ENCODE measurements at places on chromosomes 6 and 20.

GRCh38 chr6:4665489-4666417, 110.5 kb upstream of the CDYL start:
- no peak for DNase-seq

DNA sequence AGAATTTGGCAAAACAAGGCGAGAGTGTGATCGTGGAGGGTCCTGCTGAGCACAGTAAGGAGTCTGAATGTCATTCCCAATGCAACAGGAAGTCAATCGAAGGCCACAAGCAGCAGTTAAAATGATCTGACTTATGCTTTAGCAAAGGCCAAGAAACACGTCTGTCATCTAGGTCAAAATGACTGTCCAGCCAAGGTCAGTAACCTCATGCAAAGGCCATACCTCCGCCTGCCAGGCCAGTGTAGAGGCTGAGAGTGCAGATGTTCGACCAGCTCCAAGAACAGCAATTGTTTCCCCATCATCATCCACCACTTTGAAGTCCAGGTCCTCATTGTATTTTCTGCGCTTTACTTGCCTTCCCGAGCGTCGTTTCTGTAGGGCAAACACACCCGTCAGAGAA, 105.6 kb downstream of the CHD6 start:
- no peak for DNase-seq

DNA sequence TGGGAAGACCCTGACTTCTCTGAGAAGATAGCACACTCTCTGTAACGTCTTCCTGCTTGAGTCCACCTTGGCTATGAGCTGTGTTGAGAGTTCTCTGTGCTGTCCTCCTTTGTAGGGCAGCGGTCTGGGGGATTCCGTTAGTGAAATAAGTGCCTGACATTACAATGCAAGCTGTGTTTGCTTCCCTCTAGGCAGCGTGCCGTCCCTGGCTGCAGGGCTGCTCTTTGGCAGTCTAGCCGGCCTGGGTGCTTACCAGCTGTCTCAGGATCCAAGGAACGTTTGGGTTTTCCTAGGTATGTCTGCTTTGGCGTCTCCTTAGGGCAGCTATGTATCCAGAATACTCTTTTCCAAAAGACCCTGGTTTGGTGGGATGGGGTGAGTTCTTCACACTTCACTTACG, 2.8 kb downstream of the TMEM14C start:
- no peak for DNase-seq

DNA sequence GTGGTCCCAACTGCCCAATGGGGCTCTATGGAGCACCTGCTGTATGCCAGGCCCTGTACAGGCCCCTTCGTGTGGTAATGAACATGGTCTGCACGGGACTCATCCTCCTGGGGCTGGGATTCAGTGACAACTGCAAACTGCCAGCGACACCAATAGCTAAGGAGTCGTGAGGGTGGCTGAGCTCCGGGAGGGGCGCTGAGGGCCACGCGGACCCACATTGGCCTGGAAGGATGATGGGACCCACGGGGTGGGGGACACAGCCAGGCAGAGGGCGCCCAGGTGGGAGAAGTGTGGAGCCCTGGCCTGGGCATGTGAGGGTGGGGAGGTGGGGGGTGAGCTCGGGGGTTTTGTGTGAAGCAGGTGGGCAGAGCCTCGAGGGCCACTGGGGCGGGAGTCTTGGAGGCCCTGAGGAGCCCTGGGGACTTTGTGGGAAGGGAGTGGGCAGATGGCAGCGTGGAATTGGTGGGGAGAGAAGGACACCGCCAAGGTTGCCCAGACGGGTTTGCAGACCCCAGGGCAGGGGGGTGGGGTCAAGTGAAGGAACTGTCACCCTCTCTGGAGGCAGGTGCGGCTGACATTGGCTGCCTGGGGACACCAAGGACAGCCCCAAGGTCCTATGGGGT, 22.5 kb downstream of the GATA5 start:
- DNase-seq, result no peak

DNA sequence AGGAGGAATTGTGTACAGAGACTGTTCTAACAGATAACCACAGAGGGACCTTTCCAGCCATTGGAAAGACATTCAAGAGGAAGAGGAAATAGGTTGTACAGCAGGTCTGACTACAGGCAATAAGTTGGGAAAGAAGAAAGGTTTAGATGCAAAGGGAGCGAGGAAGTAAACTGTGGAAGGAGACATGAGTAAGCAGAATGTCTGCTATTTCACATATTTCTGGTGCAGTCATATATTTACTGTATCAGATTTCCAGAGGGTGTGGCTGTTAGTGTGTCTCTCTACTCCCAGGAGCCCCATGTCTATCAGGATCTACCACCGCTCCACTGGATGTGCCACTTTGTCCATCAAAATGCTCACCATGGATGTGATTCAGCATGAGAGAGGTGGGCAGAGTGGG, 25.9 kb downstream of the MRS2 start:
- no peak for DNase-seq

DNA sequence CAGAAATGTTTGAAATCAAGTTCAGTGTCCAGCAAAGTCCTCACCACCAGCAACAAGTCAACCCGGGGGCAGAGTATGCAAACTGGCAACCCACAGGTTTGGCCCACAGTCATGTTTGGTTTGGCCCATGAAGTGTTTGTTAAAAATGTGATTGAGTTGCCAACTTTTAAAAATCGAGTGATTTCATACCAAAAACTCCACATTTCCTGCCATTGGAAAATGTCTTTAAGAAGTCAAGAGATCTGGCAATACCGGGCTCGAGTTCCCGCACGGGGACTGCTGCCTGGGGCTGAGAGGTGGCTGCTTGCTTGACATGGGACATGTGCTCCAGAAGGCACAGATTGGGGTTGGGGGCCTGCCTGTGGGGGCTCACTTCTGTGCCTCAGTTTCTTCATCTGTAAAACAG, 36.1 kb downstream of the PREX1 start:
- DNase-seq, result no peak

GRCh38 chr20:3738111-3739053, 5.9 kb downstream of the HSPA12B start:
- DNase-seq, result no peak

GRCh38 chr6:9399916-9400315, 964.6 kb upstream of the SLC35B3 start:
- no peak for DNase-seq

GRCh38 chr6:44594481-44594880, 207.0 kb downstream of the CDC5L start:
- no peak for DNase-seq

- DNase-seq, result no peak
Observed at GRCh38 chr20:57417830-57418780, 26.9 kb downstream of the RBM38 start.

DNA sequence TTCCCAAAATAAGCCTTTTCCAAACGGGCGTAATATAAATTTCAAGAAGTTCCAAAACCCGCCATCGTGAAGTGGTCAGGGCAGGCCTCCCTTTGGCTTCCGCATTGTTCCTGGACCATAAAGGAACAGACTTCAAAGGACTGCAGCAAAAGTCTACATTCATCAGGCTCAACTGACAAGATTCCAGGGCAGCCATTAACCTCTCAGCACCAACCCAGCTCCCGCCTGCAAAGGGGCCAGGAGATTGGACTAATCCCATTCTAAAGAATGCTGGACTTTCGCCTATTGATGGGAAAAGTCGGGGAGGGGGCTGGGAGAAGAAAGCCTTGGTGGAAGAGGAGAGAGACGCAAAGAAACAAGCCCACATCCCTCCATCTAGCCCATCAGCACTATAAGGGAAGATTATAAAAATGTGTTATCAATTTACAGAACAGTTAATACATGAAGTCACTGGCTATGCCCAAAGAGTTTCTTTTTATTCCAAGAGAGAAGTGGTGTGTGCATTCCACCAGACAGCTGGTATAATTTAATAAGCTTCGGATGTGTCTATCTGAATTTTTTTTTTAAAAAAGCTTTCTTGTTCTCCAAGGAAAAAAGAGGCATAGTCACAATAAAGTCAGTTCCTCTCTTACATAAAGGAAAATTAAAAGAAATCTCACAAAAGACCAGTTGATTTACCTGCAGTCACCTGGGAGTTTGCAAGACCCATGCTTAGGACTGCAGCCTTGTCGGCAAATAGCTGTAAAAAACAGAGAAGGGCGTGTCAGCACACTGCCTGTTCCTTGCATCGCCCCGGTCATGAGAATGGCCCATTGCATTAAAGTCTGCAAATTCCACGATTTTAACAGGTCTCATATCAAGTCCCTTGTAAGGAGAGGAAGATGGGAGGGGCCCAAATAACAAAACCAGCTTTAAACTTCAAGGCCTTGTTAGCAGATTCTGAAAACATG, 17.8 kb downstream of the JAG1 start:
- no peak for DNase-seq

DNA sequence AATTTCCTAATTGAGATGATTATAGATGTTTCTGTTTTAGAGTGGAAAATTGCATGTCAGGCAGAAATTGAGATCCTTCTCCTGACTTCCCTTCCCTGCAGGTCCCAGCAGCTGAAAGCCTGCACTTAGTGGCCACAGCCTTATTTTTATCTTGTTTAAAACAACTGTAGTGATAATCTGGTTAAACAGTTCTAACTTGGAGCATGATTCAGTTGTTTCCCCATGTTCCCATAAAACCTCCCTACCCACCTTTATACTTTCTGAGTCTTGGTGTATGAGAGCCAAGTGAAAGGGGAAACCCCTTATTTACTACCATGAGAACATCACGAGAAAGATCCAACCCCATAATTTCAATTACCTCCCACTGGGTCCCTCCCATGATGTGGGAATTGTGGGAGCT, 195.2 kb downstream of the SLC16A10 start:
- no peak for DNase-seq

Data from activated CD8-positive, alpha-beta memory T cell treated with anti-CD3 and anti-CD28 coated beads, Interleukin-2, amount 50 U/mL, for 48 hours (primary cell).